ENCODE measurements at places on chromosomes 7 and 10.
A peak's percentile ranks its signal among the peaks of the same experiment; 100 is the strongest.

DNA sequence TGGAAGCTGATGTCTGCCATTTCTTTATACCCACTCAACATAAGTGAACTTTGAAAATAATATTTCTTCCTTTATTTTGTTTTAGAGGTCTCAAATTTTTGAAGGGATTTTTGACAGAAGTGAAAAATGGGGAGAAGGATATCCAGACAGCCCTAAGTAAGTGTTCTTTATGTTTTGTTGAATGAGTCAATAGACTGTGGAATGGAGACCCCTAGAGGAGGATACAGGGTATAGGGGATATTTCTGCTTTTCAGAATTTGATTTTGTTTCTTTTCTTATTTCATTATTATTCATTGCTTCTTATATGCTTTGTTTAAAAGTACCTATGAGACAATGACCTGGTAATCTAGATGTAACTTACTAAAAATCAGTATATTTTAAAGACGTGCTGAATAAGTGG, 34.4 kb downstream of the PLEKHA8 start:
- DNase-seq = no peak

- DNase-seq = no peak
Measured at GRCh38 chr7:1709281-1709680, 39.2 kb downstream of the ELFN1 start.

DNA sequence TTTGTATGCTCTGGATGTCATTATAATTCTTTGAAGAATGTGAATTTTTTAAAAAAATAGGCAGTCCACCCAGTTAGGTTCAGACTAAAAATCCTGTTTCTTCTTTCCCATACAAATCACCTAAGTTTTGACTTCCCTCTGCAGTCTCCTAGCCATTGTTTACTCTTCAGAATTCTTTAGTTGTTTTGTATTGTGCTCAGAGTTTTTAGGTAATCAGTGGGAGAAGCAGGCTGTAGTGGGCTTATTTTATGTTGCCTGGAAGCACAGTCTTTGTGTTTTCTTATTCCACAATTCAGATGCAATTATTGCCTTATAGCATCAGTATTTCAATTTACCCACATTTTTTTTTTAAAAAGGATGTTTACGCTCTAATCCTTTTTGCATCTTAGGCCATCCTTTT, 94.9 kb downstream of the AKAP9 start:
- DNase-seq = no peak

DNA sequence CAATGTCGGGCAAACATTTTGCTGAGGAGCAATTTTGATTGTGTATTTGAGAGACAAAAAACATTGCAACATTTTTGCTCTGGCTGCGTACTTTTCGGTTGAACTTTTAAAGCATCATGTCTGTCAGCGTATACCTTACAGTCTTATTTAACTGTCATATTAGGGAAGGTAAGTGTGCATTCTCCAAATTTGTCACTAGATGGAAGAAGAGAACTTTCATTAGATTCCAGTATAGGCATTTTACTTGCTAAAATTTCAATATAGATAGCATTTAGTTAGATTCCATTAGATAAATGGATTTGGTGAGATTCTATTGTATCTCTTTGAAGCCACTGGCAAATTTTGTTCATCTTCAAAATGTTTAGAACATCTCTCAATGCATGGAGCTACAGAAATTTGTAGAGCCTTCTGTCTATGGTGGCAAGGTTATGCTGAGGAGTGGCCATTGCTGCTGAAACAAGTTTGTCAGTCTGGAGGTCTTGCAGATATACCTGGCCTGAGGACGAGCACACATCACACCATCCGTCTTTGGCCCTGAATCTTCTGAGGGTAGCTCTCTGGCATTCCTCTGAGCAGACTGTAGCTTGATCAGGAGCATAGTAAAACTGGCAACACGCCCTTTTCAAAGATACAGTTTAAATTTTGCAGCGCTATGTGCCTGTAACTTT, 437.5 kb upstream of the MBL2 start:
- no peak for DNase-seq

DNA sequence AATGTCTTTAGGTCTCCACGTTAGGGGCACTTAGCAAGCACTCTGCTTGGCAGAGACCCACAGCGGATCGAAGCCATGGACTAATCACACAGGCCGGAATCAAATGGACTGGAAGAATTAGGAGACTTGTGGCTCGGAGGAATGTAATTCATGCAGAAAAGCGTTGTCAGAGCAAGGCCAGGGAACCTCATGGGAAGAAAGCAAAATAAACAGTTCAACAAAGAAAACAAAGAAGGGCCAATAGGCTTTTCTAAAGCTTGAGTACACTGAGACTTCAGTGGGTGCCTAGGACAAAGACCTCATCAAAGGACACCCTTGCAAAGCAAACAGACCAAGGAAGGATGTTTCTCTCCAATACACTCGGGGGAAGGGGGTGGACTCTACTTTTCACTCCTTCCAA, 171.1 kb downstream of the GLI3 start:
- no peak for DNase-seq

GRCh38 chr10:59362144-59362958, at the start of gene FAM13C:
Gene FAM13C (minus strand): TSS chr10:59362549. CDS start chr10:59362460, 89 bp downstream.
- peak; percentile 5 for DNase-seq

DNA sequence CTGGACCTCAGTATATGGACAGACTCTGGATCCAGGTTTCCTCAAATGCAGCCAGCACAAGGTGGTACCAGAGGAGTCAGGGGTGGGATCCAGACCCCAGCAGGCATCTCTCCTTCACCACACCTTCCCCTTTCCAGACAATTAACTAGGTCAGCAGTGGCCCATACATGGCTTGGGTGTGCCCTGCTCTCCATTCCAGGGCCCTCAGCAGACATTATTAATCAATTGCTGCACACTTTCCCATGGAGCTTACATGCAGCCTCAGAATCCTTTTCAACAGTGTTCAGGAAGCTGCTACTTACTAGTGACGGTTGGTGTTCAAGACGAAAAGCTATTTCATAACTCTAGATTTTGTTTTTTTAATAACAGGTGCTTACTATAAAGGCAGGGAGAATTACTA, 6.0 kb downstream of the COL13A1 start:
- DNase-seq = no peak

- peak; percentile 65 for DNase-seq
Measured at GRCh38 chr7:50369143-50370026, 64.9 kb downstream of the IKZF1 start.

DNA sequence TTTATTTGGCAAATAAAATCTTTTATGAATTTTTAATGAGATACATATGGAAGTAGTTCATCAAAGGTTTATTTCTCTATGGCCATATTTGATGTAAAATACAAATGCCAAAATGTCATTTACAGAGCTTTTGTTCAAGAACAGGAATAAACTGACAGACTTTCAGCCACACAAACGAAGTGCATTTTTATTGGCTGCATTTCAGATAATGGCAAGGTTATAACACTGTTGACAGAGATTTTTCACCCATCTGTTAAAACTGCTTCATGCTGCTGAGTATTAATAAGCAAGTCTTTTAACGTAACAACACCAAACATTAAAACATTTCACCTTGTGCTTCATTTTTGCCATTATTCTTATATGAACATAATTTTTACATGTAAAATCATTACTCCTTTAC, 254.4 kb downstream of the ANKRD7 start:
- DNase-seq = no peak

DNA sequence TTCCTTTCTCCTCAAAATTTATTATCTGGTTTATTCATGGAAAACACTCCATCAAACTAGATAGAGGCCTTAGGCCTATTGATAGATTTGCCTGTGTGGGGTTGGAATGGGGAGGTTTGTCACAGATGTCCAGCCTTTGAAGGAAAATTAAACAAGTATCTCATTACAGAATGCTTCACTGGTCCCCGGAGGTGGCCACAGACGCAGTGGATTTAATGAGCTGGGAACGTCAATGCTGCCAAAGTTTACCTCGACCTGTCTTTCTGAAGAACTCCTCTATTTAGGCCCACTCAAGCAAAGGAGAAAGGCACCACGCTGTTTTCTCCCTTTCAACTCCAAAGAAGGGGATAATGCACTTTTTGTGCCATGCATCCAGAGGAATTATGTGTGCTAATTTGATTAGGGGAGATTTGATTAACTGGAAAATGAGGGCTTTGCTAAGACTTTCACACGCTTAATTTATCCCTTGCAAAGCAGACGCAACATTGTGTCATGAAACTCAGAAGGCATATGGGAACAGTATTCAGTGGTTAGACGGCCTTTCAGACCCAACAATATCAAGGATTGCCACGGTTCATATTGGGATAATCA, 558.8 kb upstream of the GALNT17 start:
- no peak for DNase-seq

DNA sequence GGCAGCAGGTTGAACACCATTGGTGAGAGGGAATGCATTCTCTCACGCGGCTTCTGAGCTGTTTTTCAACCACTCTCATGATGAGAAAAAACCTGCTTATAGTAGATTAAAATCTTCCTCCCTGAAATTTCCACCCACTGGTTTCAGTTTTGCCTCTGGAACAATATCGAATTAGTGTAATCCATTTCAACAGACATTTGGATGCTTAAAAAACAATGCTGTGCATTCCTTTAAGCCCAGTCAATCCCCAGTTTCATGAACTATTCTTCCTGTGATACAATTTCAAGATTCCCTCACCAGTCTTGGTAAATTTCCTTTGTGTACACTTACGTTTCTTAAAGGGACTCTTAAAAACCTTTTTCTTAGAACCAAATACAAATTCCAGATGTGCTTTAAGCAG, 89.6 kb downstream of the ITIH5 start:
- DNase-seq = no peak
